ENCODE measurements at places on chromosomes 1 and 21.

- no peak for DNase-seq
Measured at GRCh38 chr21:16587141-16587581, 857.4 kb downstream of the USP25 start.

DNA sequence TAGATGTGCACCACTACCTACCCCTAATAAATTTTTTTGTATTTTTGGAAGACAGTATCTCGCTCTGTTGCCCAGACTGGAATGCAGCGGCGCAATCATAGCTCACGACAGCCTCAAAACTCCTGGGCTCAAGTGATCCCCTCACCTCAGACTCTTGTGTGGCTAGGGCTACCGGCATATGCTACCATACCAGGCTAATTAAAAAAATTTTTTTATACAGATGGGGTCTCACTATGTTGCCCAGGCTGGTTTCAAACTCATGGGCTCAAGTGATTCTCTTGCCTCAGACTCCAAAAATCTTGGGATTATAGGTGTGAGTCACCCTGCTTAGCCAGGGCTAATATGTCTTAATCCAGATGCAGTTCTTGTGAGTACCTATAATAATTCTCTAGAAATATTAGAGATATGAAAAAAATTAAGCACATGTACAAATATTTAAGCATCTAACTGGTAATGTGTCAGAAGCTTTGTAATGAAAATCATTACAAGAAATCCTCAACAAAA lies 9.5 kb downstream of the SORT1 start:
- DNase-seq: no peak

GRCh38 chr1:206937425-206937824 lies 8.8 kb downstream of the PIGR start:
- no peak for DNase-seq

DNA sequence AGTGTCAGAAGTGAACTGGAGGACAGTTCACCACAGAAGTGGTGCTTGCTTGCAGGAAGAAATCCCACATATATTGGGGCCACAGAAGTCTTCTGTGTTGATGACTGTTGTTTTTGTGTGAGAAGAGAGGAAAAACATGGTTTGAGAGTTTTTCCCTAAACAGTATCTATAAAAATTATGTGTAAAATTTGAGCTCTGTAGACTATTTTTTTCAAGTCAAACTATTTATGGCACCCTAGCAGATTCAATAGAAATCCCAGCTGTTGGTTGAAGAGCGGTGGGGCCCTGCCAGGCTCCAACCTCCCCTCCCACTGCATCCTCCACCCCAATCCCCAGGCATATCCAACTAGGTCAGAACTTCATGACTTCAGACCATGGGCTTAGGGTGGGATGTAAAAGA lies 61.6 kb downstream of the NTPCR start:
- DNase-seq: no peak

DNA sequence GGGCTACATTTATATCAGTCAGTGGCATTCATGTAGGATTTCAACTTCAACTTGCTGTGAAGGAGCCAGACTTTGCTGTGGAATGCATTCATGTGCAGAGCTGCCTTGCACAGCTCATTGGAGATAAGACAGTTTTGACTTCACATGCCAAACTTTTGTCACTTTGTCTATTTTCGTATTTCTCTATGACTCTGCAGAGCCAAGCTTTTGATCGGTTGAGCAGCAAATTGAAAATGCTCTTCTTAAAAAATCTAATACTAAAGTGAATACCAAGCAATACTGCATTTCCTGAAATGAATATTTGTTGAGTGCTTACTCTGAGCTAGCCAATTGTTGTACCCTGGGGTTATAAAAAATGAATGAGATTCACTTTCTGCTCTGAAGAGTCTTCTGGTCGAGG lies 388.7 kb downstream of the ST6GALNAC3 start:
- no peak for DNase-seq

DNA sequence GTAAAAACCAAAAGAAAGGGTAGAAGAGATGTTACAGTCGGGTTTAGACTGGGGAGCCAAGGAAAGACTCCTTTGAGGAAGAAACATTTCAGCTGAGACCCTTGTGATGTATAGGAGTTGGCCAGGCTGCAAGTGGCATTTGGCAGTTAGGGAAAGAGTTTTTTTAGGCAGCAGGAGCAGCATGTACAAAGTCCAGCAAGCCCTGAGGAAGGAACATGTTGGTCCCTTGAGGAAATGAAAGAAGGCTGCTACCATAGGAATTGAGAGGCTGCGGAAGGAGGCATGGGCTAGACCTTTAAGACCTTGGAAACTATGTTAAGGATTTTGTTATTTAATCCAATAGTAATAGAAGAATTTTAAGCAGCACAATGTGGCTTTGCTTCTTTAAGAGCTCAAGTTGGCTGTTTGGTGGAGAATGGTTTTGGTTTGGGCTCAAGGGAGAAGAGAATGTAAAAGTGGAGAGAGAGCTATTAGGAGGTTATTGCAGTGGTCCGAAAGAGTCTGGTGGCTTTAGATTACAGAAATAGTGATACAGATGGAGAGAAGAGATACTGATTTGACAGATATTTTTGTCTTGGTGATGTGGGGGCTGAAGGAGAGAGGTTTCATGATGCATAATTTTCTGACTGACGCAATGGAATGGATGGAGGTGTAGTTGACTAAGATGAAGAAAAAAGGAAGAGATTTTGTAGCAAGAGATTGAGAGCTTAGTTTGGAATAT lies 26.6 kb downstream of the SMAP2 start:
- no peak for DNase-seq

DNA sequence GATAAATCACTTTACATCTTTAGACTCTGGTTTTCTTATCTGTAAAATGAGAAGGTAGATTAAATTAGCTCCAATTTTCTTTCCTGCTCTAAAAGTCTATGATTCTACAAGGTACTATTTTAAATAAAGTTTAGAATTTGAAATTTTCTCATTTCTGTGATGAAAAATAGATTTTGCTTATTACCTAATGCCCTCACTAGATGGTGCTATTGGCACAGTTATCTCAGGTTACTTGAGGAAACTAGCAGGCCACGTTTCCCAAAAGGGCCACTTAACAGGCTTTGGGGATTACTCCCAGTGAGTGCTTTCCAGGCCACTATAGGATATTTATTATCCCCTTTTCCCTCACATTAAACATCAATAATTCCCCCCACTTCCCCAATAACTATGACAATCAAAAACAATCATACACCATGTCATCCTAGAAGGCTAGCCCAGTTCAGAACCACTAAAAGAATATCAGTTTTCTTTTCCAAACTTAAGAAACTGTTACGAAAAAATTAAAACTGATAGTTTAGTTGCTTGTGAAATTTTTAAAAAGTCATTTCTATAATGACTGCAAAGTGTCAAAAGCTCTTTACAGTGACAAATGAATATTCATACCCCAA lies 30.6 kb downstream of the OMA1 start:
- DNase-seq: no peak

DNA sequence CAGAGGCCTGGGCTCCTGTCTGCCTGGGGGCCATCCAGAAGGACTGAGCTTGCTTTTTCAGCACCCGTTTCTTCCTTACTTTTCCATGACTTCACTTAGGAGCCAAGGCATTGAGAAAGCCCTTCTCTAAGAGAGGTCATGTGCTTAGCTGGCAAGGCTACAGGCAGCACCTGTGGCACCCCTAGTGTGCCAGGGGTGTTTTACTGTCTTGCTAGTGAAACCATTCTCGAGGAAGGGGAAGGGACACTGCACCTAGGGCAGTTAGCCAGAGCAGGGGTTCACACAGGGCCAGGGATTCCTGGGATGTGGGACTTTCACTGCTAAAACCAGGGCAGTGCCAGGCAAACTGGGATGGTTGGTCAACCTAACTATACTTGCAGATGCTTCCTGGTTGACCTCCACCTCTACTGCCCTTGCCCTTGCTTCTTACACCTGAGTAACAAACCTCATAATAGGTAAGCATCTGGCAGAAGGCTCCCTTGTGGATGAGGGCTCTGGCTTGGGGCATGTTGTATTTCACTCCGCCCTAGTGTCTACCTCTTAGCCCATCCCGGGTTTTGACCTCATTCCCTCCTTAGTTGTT lies 69.2 kb downstream of the NOS1AP start:
- peak; percentile 80 for DNase-seq

- no peak for DNase-seq
Measured at GRCh38 chr1:151693057-151693651, 23.4 kb downstream of the CELF3 start.
